Stimulated activated CD4-positive, alpha-beta T cell treated with anti-CD3 and anti-CD28 coated beads, Interleukin-2, amount 100 ng/mL, for 4 hours (primary cell): ENCODE measurements at places on chromosomes 12 and 14.

DNA sequence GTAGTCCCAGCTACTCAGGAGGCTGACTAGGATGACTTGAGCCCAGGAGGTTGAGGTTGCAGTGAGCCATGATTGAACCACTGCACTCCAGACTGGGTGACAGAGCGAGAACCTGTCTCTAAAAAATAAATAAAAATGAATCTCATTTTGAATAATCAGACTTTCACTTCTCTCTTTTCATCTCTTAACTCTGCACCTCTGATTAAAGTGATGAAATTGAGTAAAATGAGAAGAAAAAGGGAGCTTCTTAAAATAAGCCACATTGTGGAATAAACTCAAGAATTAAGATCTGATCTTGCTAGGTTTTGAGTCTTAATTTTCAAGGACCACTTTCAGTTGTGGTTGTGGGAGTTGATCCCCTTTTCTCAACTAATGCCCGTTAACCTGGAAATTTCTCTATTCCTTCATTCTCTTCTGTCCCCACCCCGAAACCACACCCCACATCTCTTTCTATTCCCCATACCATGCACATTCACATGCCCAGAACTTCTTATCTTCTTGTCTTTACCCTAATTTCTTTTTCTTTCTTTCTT is 70.9 kb upstream of the ETV6 start:
- DNase-seq = no peak

- DNase-seq = no peak
Measured at GRCh38 chr12:98816720-98817119, 171.6 kb downstream of the APAF1 start.

GRCh38 chr14:84785996-84786395 is 743.9 kb upstream of the FLRT2 start:
- DNase-seq = no peak

- DNase-seq = no peak
Measured at GRCh38 chr14:52235434-52235833, 32.1 kb upstream of the PTGDR start.

DNA sequence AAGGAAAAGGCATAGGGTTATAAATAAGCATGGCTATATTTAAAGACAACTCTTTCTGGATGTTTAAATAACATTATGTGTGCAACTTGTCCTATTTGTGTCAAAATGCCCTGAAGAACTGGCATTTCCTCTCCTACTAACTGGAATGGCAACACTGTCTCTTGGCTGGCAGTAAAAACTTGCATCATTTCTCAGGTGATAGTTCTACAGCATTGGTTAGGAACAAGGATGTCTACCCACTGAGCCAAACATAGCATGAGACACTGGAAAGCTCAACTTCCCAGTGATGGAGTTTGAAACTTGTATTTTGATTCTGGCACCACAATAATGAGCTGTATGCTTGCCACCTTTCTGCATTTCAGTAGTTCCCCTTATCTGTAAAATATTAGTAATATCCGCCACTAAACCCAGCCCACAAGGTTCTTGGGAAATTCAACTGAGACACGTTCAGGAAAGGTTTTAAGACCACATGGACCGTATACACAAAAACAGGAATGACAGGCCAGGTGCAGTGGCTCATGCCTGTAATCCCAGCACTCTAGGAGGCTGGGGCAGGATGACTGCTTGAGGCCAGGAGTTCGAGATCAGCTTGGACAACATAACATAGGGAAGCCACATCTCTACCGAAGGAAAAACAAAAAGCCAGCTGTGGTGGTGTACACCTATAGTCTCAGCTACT is 5.1 kb downstream of the SLC38A2 start:
- no peak for DNase-seq
